ENCODE measurements at places on chromosomes 1 and 21. TPM values are rescaled to one million over a fixed set of nuclear protein-coding genes. Genes with fewer than 3 reads are reported as not detected.

DNA sequence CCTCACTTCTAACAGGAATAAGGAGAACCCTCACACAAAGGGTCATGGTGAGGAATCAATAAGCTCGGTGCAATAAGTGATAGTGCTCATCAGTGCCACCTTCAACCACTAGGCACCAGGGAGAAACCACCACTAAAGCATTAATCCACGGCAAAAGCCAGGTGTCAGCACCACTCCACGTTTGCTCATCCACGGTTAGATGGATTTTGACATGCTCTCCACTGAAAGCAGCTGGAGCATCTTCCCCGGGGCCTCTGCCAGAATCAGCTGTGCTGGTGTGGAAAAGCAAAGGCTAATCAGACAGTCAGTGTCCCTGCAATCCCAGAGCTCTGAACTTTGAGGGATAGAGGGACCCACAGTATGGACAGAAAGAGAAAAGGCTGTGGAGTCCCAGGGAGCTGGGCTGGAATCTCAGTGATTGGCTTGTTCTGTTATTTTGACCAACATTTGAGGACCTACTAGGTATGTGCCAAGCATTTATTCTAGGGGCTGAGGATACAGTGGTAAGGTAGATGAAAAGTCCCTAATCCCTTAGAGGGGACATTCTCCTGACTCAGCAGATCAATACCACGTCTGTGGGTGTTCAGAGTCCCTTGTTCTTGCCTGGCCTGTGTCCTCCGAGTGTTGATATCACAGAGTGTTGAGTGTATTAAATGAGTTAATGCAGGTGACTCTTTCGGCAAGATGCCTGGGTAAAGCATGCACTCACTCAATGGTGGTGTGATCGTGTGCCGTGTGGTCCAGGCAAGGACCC, 41.3 kb downstream of the FHAD1 start:
- no peak overlapping the region for H3K4me3 ChIP-seq
- H3K27ac ChIP-seq = no peak overlapping the region
- H3K4me1 ChIP-seq = peaks cover 3% of the 10 kb centered on the region

GRCh38 chr1:74340656-74341055, 105.5 kb downstream of the TNNI3K start:
- H3K4me3 ChIP-seq = no peak overlapping the region
- peaks cover 2% of the 10 kb centered on the region for H3K4me1 ChIP-seq
- DNase-seq = no peak
- H3K27ac ChIP-seq = no peak overlapping the region
- no peaks in the 10 kb centered on the region for H3K36me3 ChIP-seq

- H3K36me3 ChIP-seq = no peaks in the 10 kb centered on the region
- H3K4me3 ChIP-seq = no peak overlapping the region
- peaks cover 11% of the 10 kb centered on the region for H3K27me3 ChIP-seq
- no peak overlapping the region for H3K27ac ChIP-seq
- no peaks in the 10 kb centered on the region for H3K4me1 ChIP-seq
- DNase-seq = no peak
Observed at GRCh38 chr1:56968878-56969495, 3.2 kb upstream of the C8B start.

DNA sequence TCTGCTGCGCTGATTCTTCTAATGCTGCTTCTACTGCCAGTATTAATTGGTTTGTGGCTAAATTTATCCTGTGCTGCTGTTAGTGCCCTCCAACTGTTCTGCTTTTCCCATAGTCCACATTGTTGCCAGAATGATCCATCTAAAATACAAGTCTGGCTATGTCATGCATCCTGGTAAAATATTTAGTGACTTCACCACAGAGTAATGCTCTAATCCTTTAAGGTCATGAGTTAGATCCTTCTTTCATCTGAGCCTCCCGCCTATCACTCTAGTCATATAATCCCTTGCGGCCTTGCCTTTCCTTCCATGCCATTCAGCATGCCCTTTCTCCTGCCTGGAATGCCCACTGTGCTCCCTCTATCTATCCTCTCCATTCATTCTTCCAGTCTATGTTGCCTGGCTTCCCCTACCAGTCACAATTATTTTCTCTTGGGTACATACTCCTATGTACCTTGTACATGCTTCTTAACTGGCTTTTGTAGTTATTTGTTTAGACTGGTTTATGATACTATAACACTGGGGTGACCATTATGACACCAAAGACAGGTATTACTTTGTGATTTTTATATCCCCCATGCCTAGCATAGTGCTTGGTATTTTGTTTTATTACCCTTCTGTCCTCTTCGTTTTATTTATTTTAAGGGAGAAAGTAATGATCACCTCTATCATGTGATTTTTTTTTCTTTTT, 144.0 kb downstream of the MAGI3 start:
- no peak overlapping the region for H3K27ac ChIP-seq
- H3K27me3 ChIP-seq = no peaks in the 10 kb centered on the region
- no peaks in the 10 kb centered on the region for H3K4me1 ChIP-seq
- no peak overlapping the region for H3K4me3 ChIP-seq
- H3K36me3 ChIP-seq = no peaks in the 10 kb centered on the region

DNA sequence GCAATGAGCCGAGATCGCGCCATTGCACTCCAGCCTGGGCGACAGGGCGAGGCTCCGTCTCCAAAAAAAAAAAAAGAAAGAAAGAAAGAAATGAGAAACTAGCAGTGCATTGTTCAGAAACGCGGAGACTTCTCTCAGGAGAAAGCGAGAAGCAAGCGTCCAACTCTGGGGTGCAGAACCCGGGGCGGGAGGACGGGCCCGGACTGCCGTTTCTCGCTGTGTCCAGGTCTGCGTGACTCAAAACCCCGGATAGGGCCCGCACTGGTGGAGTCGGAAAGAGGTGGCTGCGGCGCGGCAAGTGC, 395 bp upstream of the MIB2 start:
- peak overlapping the region; percentile 98 for H3K4me3 ChIP-seq
- H3K4me1 ChIP-seq = peaks cover 25% of the 10 kb centered on the region
- no peak for DNase-seq
- H3K36me3 ChIP-seq = no peaks in the 10 kb centered on the region
- no peaks in the 10 kb centered on the region for H3K27me3 ChIP-seq
- H3K27ac ChIP-seq = peak overlapping the region; percentile 100

- H3K36me3 ChIP-seq = peaks cover 7% of the 10 kb centered on the region
- no peak overlapping the region for H3K27ac ChIP-seq
- peak; percentile 9 for DNase-seq
- peaks cover 13% of the 10 kb centered on the region for H3K4me1 ChIP-seq
- H3K27me3 ChIP-seq = no peaks in the 10 kb centered on the region
Observed at GRCh38 chr1:176073524-176074157, 133.4 kb downstream of the COP1 start.

DNA sequence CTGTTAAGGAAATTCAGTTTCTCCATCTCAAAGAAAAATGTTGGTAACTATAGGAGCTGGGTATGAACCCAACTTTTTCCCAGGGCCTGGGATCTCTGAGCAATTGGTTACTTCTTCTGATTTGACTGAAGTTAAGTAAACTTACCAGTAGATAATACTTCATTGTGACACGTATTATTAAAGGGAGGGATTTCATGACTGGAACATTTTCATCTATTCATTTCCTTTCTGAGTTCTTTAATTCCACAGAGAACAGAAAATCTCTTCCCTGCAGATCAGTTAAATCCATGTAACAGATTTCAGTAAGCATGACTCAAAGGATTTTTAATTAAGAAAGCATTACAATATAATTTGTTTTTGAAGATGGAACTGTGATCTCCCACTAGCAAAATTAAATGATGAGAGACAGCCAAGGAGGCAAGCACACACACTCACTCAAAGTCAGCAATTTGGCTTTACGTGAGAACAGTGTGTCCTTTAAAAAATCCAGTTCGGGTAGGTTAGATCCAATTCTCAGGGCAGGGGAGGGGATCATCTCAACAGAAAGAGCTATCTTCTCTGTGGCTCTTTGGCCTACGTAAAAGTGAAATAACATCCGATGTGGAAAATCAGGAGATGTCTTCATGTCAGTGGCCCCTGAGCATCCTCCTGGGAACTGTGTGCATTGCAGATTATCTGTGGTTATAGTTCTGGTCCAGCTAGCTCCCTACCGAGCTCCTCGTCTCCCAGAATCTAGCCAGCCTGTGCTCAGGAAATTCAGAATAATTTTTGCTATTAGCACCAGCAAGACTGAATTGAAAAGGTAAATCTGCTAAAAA, 10.8 kb upstream of the MYOC start:
- no peaks in the 10 kb centered on the region for H3K36me3 ChIP-seq
- peaks cover 3% of the 10 kb centered on the region for H3K4me1 ChIP-seq
- H3K4me3 ChIP-seq = no peak overlapping the region

HRNR gene
- total RNA-seq = not detected
